ENCODE measurements at places on chromosomes 3 and 15.

- H3K36me3 ChIP-seq: no peaks in the 10 kb centered on the region
- H3K4me1 ChIP-seq: no peaks in the 10 kb centered on the region
- no peak overlapping the region for H3K4me3 ChIP-seq
These were observed 813.4 kb upstream of the EPHA6 start for GRCh38 chr3:96000966-96001365.

- H3K27me3 ChIP-seq: no peaks in the 10 kb centered on the region
- no peaks in the 10 kb centered on the region for H3K36me3 ChIP-seq
- H3K4me3 ChIP-seq: no peak overlapping the region
- no peak for DNase-seq
- no peaks in the 10 kb centered on the region for H3K4me1 ChIP-seq
These were observed 59.9 kb downstream of the LIPC start for GRCh38 chr15:58491499-58492202.

DNA sequence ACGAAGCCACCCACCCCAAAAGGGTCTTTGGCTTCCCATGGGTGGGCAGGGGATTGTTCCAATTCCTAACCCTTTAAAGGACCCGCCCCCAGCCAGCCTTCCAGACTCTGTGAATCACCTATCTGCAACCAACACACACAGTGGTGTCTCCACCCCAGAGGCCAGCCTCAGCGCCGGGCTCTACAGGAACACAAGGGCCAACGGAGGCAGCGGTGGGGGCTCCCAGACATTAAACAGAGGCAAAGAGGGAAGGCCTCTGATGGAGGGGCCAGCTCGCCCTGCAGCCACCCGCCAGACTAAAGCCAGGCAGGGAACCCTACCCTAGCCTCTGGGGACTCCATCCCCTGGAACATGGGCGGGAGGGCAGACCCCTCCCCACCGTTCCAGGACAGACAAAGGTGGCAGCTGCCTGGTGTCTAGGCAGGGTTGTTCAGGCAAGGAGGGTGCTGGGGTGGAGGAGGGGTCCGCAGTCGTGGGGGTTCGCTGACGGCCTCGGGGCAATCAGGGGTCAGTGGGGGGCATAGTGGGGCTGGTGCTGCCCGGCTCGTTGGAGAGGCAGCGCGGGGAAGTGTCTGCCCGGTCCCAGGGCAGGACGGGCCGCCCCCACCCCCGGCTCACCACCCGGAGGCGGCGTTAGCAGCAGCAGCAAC is 448 bp downstream of the SHISA5 start:
- H3K36me3 ChIP-seq: no peaks in the 10 kb centered on the region
- H3K27me3 ChIP-seq: no peaks in the 10 kb centered on the region
- H3K4me1 ChIP-seq: peaks cover 6% of the 10 kb centered on the region
- DNase-seq: no peak
- H3K4me3 ChIP-seq: peak overlapping the region; percentile 74

DNA sequence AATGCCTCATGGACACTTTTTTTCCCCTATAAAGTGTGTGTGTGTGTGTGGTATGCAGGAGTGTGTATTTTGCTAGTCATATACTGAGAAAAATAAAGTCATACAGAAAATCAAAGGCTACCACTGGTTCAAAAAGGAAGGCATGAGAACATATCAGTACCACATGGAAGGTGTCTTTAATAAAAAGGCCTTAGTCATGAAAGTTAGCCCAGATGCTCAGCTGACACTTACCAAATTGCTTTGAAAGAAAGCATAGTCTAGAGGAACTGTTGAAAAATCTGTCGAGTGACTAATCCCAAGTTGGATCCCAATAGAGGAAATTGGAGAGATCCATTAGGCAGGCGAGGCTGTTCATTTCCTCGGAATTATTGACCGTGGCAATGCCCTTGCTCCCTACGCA is 432.9 kb upstream of the CFAP20DC start:
- no peak overlapping the region for H3K4me3 ChIP-seq
- no peaks in the 10 kb centered on the region for H3K36me3 ChIP-seq
- DNase-seq: no peak

DNA sequence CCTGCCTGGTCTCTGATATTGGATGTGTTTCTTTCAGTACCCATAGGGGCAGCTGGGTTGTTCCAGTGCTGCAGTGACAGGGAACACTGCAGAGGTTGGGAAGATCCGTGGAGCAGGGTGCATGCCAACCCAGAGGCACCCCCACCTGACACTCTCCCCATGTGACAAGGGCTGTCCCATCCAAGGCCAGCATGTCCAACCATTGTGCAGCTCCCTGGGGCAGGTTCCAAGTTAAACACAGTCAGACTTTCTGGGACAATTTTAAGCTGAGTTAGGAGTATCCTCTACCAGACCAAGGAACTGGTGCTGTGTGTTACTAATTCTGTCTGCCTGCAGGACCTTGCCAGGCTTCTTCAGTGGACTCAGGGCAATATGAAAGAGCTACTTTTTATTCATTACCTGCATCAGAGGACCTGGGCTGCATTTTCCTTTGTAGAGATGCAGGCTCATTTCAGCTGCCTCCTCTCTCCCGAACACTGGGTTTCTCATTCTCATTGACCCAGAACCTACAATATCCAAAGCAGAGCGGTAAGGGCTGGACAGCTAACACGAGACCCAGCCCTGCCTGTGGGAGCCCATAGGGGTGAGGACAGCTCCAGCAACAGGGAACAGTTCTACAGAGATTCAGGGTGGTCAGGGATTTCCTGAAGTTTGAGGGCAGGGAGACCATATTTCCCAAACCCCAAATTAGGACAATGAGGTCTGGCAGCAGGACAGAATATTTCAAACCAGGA is 72.7 kb downstream of the SPSB4 start:
- no peak overlapping the region for H3K4me3 ChIP-seq
- no peaks in the 10 kb centered on the region for H3K4me1 ChIP-seq
- no peak overlapping the region for H3K27ac ChIP-seq

DNA sequence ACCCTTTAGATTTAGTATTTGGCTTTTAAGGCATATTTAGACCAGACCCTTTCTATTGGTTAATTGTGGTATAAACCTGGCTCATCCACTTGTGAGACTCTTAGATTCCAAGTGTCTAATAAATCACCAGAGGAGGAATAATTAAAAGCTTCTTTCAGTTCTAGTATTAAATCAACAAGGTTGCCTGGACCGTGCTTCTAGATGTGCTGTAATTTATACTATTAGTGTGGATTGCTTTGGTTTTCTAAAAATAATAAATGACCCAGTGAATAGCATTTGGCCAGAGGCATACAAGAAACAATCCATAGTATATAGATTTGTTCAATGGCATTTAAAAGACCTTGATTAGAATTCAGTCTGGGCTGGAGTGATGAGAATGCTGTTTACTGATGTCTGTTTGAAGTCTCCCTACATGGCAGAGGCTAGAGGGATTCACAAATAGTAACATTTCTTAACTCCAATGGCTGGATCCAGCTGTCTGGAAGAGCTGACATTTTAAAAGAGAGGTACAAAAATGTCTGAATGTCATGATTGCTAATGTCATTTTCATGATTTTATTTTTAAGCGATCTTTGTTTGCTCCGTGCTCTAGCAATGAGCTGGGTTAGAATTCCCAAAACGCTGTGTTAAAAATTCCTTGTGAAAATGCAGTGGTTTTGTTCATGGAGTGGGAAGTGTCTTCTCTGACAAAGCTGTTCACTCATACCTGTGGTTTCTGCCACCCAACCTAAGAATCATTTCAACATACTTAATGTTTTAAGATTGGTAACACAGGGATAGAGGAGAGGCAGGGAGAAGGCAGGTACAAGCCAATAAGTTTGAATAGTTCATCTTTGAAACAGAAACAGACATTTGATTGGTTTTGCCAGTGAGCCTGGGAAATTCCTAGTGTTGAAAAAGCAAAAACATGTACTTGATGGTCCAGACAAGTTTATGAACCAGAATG is 89.9 kb downstream of the RBMS3 start:
- no peaks in the 10 kb centered on the region for H3K36me3 ChIP-seq
- no peaks in the 10 kb centered on the region for H3K4me1 ChIP-seq
- no peak overlapping the region for H3K4me3 ChIP-seq
- DNase-seq: no peak
- H3K27ac ChIP-seq: no peak overlapping the region
- no peaks in the 10 kb centered on the region for H3K27me3 ChIP-seq

DNA sequence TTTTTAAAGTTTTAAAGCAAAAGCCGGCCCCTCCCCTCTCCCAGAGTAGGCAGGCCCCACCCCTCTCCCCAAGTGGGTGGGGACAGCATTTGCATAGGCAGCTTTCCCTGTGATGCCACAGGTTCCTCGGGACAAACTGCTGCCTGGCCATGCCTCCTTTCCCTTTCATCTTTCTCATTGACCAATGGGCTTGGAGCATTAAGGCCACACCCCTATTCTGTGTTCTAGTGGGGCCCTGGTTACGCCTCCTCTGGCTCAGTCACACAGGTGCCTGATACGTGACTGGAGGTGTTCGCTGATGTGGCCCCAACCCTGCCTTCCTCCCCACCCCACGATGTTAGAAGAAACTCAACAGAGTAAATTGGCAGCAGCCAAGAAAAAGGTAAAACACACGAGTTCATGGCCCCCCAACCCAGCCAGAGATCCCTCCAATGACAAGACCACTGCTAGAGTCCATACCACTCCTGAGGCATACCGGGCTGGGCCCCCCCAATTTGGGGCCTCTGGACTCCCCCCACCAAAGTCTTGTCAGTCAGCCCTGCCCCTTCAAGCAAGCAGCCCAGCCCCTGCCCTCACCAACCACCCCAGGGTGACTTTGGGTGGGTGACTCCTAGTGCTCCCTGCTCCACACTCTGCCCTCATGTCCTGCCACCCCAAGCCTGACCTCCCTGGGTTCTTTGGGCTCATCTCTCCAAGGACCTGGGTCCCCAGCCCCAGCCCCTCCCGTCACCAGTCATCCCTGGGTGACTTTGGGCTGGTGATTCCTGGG is 62.8 kb upstream of the CSPG4 start:
- H3K27me3 ChIP-seq: no peaks in the 10 kb centered on the region
- H3K27ac ChIP-seq: no peak overlapping the region
- H3K36me3 ChIP-seq: no peaks in the 10 kb centered on the region
- no peak overlapping the region for H3K4me3 ChIP-seq
- DNase-seq: peak; percentile 40

- peaks cover 3% of the 10 kb centered on the region for H3K4me1 ChIP-seq
- no peak overlapping the region for H3K4me3 ChIP-seq
- no peak for DNase-seq
- H3K36me3 ChIP-seq: peaks cover 8% of the 10 kb centered on the region
- H3K27ac ChIP-seq: no peak overlapping the region
These were observed 31.1 kb downstream of the DNAJC13 start for GRCh38 chr3:132448216-132448961.

GRCh38 chr15:65405791-65406423 is 16.8 kb downstream of the IGDCC4 start:
- H3K4me3 ChIP-seq: no peak overlapping the region
- no peaks in the 10 kb centered on the region for H3K36me3 ChIP-seq
- H3K27ac ChIP-seq: no peak overlapping the region
- H3K27me3 ChIP-seq: peaks cover 4% of the 10 kb centered on the region
- DNase-seq: no peak

DNA sequence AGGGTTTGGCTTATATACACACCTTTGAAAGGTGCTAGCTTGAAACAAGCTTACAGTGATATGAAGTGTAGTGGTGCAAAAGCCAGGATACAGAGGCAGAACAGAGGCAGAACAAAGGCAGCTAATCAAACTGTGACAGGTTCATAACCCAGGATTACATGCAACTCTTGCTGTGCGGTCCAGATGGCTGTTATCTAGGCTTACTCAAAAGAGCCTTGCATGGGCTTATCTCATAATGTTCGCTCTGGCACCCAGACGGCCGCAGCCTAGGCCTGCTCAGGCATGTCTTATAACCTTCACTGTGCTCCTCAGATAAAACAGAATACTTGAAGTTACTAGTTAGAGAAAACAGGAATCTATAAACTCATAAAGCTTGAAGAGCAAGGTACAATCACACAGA is 22.8 kb upstream of the NOX5 start:
- peak; percentile 45 for DNase-seq
- H3K27ac ChIP-seq: no peak overlapping the region
- H3K27me3 ChIP-seq: no peaks in the 10 kb centered on the region
- no peaks in the 10 kb centered on the region for H3K36me3 ChIP-seq
- no peaks in the 10 kb centered on the region for H3K4me1 ChIP-seq

GRCh38 chr3:100697172-100697571 is 12.1 kb upstream of the TFG start:
- H3K36me3 ChIP-seq: no peaks in the 10 kb centered on the region
- H3K4me3 ChIP-seq: no peak overlapping the region
- peaks cover 23% of the 10 kb centered on the region for H3K4me1 ChIP-seq
- peak overlapping the region; percentile 96 for H3K27ac ChIP-seq

DNA sequence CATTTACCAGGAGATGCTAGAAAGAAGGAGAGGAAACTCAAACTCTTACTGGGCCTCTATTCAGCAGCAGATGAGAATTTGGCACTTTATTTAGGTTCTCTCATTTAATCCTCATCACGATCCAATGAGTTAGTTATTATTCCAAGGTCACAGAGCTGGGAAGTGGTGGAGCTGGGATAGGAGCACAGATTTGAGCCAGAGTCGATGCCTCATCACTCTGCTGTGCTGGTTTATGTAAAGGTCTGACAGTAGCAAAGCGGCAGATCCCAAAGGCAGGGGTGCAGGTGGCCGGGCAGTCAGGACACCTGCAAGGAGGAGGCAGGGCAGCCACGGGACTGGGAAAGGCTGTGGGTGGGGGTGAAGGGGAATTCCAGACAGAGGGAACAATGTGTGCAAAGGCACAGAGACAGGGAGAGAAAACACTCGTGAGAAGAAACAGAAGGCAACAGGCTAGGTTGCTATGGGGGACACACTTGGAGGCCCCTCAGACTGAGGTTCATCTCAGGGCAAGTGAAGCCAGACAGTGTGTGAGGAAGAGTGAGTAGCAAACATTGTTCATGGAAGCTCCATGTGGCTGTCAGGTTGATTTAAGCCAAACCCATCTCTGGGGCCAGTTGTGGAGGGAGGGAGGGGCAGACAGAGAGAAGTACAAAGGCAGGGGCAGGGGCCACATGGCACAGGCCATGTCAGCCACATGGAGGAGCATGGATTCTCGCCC is 26.8 kb downstream of the RAB6B start:
- no peak overlapping the region for H3K4me3 ChIP-seq
- no peaks in the 10 kb centered on the region for H3K4me1 ChIP-seq
- no peaks in the 10 kb centered on the region for H3K27me3 ChIP-seq
- no peak for DNase-seq
- no peaks in the 10 kb centered on the region for H3K36me3 ChIP-seq

DNA sequence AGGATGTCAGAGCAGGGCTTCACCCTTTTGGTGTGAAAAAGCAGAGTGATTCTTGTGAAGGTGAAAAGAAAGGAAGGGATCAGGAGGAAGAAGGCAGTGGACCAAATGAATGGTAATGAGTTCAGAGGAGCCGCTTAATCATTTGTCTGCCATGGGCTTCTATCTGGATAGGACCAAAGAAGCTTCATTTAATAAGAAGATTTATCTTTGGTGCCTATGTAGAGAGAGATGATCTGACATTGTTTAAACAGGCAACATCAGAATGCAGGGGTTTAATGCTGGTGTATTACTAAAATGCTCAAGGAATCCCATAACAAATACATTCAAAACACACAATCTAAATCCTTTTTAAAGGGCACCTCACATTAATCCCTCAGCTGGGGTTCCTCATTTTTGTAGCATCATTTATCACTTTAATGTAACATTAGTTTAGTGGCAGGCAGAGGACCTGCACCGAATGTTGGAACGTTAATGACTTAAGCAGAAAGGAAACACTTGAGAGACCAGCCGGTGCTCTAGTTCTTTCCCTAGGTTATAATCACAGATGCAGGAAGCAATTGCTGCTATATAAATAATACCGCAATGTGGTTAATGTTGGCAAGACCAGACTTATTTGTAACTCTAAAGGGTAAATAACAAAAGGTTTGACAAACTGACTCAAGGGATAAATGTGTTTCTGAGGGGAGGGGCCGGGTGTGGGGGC is 27.9 kb upstream of the IL1RAP start:
- no peaks in the 10 kb centered on the region for H3K36me3 ChIP-seq
- no peak overlapping the region for H3K4me3 ChIP-seq
- no peak for DNase-seq
- H3K27me3 ChIP-seq: no peaks in the 10 kb centered on the region

Data from small intestine (tissue), 16 donors.